HTR-8/SVneo (cell line): ENCODE measurements at places on chromosomes 1 and 21.
A peak's percentile ranks its signal among the peaks of the same experiment; 100 is the strongest.

DNA sequence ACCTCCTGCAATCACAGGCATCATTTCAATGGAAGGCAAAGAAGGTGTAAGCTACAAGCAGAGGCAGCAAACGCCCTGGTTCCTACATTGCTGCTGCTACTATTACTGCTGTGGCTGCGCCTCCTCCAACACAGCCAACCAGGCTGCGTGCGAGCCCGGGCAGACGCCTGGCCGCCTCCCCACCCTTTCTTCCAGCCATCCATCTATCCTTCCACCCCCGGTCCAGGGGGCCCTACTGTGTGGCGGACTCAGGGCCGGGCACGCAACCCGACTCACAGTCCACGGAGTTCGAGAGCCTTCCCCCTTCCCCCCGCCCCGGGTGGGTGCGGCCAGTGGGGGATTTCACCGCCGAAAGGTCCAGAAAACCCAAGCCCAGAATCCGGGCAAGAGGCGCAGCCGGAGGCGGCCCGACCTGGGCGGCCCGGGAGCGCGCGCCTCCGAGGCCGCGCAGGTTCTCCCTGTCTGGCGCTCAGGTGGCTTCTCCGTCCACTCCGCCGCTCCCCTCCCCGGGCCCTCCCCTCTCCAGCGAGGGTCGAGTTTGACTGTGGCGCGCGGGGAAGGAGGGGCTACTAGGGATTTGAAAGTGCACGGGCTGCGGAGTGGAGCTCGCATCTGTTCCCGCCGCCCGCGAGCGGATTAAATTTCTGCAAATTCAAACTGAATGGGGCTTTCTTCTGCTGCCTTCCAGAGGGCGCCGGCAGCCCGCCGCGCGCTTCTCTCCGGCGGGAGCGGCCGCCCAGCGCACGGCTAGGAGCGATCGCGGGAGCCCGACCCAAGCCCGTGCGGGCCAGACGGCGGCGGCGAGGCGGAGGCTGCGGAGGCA, at the start of gene HUNK:
TSS of gene HUNK (plus strand) at position 569 of the 823 bp plus-strand sequence. CDS start 655 bp downstream, outside the sequence.
- DNase-seq: no peak

DNA sequence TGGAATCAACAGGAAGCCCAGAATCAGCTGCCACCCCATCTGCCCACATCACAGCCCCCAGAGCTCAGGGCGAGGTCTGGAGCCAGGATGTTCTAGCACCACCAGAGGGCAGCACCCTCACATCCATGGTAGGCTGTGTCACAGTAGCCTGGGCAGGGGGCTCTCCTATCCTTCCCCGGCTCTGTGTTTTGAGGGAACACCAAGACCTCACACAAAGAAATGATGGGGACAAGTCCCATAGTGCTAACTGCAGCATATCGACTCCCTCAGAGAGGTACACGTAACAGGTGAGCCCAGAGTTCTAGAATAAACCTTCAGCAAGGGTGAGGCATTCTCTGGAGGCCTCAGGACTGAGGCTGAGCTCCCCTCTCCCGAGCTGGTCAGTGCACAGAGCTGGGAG, 2.3 kb upstream of the KCNC4 start:
- peak; percentile 53 for DNase-seq

DNA sequence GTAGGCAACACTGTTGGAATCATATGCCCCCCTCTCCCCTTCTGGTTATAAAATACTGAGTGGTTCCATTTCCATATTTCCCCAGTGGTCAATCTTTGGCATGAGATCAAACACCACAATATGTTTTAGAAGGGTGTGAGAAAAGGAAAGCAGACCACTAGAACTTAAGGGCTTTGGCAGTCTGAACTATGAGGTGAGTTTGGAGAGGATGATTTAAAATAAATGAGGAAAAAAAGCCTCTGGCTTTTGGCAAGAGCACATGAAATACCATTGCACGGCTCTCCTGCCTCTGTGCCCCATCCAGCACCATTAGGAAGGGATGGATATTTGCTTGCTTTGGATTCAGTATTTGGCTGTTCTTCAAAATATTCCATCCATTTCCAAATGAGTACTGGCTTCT, 339.5 kb upstream of the C1orf87 start:
- DNase-seq: no peak

DNA sequence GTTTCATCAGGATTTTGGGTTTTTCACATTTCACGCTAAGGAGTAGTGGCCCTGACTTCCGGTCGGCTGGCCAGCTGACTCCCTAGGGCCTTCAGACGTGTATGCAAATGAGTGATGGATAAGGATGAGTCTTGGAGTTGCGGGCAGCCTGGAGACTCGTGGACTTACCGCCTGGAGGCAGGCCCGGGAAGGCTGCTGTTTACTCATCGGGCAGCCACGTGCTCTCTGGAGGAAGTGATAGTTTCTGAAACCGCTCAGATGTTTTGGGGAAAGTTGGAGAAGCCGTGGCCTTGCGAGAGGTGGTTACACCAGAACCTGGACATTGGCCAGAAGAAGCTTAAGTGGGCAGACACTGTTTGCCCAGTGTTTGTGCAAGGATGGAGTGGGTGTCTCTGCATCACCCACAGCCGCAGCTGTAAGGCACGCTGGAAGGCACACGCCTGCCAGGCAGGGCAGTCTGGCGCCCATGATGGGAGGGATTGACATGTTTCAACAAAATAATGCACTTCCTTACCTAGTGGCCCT, 23.1 kb upstream of the TNFRSF1B start:
- DNase-seq: peak; percentile 83

DNA sequence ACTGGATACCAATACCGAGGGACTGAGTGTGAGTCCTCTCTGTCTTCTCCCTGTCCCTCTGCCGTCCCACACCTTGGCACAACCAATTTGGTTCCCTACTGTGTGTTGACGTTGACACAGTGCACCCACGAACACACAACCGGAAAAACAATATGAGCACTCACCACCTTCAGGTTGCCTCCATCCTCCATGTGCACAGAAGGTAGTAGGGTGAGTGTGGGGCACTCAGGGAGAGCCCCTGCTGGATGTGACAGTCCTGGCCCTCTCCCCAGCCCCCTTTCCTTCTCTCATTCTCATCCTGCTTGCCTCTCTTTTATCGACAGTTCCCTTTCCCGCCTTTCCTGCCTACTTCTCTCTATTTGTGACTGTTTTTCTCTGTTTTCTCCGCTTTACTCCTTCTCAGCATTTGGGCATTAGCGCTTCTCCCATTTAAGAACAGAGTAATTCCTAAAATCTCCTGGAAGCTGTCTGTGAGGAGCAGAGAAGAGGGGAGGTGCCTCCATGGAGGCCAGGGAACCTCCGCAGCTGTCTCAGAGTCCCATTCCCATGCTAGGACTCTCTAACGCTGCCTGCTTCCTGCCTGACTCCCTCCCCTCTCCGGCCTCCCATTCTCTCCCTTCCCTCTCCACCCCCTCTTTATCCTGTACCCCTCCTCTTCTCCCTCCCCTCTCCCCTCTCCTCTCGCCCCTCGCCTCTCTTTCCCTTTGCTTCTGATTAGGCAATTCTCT, 16.4 kb downstream of the CADM3 start:
- DNase-seq: no peak

DNA sequence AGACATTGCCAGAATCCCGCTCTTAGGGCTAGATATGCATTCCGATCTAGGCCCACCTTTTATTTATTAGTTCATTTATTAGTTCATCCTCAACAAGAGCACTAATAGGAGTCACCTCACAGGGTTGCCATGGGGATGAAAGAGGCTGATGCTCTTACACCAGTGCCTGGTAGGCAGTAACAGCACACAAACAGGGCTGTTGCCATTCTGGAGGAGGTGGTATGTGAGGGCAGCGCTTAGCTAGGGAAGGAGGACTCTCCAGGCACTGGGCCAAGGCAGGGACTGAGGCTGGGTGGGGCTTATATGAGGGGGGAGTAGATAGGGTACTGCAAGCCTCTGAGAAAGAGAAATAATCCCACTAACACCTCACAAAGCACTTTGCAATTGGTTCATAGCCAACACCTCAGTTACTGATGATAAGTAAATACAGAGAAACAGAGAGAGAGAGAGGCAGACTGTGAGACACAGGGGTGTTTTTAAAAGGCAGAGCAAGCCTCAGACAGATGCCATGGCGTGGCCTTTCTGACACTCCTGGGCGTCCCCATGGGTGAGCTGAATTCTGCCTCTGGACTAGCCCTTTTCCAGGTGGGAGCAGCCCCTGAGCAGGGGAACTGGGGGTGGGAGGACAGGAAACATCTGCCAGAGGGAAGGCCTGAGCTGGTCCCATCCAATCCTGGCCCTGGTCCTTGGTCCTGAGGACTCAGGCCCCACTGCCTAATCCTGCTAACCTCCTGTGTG, 5.9 kb downstream of the FCGR2A start:
- no peak for DNase-seq

- no peak for DNase-seq
Observed at GRCh38 chr1:39671433-39671792, 494 bp downstream of the NT5C1A start.

DNA sequence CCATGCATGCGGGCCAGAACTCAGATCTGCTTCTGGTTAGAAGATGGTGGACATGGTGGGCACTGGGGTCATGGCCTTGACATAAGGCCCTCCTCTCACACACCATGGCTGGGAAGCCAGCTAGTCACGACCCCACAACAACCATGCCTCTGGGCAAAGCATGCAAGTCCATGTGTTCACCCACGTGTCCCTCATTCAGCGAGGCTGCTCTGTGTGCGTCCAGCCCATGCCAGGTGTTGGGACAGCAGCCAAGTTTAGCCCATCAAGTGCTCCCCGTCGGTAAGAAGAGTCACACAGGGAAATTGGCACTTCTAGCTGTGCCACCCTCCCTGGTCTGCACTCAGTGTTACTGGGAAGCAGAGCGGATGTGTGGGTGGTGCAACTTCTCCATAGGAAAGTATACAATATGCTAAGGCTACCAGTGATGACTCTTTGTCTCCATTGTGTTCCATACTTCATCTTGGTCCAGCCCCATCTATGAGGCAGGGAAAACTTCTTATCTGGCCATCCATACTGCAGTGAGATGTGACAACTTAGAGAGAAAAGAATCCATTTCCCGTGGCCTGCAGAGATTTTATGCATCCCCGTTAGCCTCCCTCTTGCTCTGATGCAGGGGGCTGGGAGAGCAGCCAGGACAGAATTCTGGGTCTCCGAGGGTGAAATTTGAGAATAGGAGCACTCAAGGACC, 198.0 kb downstream of the GRIK3 start:
- no peak for DNase-seq

DNA sequence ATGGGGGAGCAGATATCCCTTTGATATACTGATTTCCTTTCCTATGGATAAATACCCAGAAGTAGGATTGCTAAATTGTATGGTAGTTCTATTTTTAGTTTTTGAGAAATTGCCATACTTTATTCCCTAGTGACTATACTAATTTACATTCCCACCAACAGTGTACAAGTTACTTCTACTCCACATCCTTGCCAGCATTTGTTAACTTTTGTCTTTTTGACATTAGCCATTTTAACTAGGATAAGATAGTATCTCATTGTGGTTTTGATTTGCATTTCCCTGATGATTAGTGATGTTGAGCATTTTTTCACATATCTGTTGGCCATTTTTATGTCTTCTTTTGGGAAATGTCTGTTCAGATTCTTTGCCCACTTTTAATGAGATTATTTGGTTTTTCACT, 620.6 kb upstream of the CAMK1G start:
- no peak for DNase-seq

DNA sequence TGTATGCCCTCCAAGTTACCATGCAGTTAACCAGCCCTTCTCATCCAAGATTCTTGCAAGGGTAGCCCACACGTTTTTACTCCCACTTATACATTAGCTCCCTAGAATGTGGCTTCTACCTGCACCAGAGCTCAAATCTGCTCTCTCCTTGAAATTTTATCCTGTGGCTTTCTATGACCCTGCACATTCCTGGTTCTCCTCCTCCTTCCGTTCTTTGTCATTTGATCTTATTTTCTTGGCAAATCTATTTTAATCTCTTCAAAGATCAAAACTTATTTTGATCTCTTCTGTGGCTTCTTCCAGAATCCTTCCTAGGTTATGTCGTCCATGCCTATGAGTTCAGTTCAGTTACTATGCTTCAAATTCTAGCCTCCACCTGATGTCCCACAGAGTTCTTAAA, 115.6 kb upstream of the GUCA2B start:
- DNase-seq: no peak

DNA sequence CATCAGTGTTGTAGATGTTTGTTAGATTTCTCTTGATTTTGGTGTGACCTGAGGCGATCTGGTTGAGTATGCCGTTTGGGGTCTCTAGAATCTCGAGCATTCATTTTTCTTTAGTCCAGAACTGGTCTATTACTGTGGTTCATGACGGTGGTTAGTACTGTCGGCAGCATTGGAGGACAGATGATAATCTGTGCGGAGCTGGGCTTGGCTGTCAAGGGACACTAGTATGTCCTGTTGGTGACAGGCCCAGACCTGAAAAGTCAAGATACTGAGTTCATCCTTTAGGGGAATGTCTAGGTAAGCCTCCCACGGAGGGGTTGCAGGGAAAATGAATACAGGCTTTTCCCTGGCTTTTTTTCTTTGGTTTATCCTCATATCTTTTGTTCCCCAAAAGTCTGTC, 59.8 kb downstream of the PEX14 start:
- DNase-seq: no peak

DNA sequence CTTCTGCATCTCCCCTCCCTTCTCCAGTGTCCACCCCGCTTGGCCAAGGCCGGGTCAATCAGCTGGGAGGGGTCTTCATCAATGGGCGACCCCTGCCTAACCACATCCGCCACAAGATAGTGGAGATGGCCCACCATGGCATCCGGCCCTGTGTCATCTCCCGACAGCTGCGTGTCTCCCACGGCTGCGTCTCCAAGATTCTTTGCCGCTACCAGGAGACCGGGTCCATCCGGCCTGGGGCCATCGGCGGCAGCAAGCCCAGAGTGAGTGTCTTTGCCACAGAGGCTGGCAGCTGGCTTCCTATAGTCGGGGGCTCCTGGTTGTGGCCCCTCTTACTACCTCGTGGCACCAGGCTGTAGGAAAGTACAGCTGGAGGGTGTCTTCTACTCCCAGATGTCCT, 3.6 kb downstream of the PAX7 start:
- no peak for DNase-seq
